ENCODE measurements at places on chromosomes 11 and 22.
A peak's percentile ranks its signal among the peaks of the same experiment; 100 is the strongest.

- DNase-seq, result no peak
Observed at GRCh38 chr11:62770778-62771143, 435 bp upstream of the TAF6L start.

- no peak for DNase-seq
Observed at GRCh38 chr11:61028135-61028729, 56.8 kb downstream of the CD6 start.

- DNase-seq, result no peak
Observed at GRCh38 chr11:6587360-6587953, 16.0 kb downstream of the RRP8 start.

DNA sequence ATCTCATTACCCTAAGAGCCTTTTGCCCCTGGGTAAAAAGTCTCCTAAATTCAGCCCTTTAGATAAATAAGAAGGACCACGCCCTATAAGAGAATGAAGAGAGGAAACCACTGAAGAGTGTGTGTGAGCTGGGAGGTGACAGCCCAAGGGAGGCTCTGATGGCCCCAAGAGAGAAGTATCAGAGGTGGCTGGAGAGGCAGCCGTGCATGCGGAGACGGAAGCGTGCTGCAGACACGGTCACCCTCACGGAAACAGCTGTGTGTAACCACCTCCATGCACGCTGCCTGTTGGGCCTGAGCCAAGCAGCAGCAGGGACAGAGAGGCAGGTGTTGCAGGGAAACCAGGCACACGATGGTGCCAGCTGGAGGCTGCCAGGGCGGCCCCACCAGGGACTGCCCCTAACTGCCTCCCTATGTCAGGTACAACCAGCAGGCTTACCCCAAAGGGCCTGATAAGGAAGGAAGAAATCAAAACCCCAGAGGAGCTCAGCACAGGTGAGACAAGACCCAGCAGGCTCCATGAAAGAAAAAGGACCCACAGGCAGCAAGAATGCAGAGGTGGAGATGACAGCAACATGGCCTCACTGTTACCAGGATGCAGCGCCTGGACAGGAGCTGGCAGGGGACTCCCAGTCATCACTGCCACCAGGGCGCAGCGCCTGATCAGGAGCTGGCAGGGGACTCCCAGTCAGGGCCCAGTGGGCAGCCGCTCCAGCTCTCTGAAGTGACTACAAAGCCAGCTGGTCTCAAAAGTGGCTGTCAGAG is 7.8 kb downstream of the LARGE2 start:
- DNase-seq, result peak; percentile 48

DNA sequence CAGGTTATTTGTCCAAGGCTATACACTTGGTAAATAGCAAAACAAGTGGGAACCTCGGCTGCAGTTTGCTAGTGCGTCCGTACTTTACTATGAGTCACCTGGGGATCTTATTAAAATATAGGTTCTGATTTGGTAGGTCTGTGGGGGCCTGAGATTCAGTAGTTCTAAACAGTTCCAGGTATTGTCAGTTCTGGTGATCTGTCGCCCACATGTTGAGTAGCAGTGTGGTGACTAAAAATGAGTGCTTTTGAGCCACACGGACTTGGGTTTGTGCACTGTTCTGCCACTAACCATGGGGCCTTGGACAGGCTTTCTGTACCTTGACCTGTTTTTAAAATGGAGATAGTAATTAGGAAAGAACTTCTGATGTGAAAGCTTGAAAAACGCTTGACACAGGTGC is 15.7 kb downstream of the FBXO7 start:
- no peak for DNase-seq

DNA sequence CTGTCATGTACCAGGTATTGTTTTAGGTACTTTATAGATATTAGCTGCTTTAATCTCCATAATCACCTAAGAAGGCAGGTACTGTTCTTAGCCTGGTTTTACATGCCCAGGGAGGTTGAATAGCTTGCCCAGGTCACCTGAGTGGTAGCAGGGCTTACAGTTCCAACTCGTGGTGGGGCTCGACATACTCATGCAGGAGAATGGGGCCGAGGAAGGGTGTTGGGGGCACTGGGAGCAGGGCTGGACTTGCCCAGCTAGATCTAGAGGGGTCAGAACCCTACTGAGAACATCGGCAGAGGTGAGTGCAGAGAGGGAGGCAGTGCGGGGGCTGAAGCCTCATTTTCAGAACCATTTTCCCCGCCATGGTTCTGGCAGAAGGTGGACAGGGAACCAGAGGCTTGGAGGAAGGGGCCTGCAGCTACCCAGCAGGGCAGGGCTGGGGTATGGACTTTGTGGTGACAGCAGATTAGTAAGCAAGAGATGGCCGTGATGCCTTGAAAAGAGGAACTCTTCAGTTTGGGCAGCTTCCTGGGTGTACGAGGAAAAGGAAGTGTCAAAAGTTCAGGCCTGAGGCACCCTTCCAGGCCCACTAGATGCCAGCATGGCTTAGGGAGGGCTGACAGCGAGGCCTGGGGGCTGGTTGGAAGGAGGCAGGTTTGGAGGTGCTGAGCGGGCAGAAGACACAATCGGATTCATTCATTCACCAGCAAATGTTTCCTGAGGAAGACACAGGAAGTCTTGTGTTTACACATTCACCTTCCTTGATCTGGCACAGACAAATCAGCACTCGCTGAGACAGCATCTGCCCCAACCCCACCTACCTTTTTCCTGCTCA is 54.7 kb upstream of the LYVE1 start:
- DNase-seq, result no peak

DNA sequence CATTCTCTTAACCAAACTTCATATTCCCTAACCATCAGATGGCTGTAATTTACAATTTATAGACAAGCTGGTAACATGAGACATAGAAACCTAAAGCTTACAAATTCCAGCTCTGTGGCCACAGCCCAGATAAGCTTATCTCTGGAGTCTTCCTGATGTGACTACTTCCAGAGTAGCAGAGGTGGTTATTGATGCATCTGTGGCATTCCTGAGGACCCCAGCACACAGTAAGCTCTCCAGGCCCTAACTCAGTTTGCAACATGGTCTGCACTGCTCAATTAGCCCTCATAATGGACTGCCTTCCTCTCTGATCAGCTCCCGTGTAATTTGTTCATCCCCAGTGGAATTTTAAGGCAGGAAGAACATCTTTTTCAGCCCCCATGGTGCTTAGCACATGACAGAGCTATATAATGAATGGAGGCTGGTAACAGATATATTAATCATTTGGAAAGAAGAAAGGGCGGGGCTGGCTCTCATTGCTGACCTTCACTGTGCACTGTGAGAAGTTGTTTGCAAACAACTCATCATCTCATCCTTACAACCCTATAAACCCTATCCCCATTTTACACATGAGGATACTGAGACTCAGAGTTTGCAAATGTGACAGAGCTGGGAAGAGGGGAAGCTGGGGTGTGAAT is 30.1 kb upstream of the KCNJ11 start:
- DNase-seq, result no peak

All from central memory CD8-positive, alpha-beta T cell (primary cell).